ENCODE measurements at places on chromosomes 7 and 10.

DNA sequence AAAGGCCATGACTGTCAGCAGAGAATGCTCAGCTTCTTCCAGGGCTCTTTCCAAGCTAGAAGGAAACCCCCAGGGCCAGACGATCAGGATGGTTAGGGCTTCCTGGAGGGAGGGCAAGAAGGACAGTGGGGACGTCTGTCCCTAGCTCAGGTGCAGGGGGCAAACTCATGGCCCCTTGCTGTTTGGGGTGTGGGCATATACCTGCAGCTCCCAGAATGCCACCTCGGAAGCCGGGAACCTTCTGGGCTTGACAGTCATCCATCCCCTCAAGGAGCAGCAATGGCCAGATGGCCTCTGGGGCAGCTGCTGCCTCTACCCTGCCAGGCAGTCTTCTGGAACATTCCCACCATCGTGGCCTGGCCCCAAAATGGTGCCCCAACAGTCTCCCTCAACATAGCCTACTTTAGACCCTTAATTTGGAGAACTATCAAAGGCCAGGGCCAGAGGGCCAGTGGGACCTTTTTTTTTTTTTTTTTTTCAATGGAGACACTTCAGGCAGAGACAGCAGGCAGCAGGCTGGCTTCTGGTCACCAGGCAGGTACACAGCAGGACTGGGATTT is 40.2 kb upstream of the ZMIZ1 start:
- DNase-seq: no peak

DNA sequence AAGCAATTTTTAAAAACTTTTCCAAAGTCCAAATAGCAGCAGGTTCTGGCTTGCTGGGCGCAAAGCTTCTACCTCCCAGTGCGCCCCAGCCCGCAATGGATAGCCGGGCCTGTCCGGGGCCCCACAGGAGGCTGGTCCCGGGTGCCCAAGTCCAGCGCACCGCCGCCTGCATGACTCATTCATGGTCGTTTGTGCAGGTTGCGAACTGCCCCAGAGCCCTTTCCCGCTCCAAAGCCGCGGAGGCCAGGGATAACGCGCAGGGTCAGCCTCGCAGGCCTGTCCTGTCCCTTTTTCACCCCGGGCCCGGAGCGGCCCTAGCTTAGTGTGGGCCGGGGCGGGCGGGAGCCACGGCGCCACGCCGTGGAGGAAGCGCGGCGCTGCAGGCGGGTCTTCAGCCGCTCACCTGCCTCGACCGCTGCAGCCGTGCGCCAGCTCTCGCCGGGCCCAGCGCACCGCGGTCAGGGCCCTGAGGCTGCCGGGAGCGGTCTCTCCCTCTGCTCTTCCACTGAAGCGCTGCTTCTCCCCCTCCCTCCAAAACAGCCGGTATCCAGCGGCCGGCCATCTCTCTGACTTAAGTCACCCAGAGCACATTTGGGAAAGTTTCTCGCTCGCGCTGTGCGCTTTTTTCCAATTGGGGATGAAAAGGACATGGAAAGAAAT is 1.7 kb upstream of the EGR2 start:
- DNase-seq: peak; percentile 61

- DNase-seq: no peak
Measured at GRCh38 chr7:112646783-112647182, 143.4 kb downstream of the TMEM168 start.

GRCh38 chr7:91993976-91994375 is 53.3 kb downstream of the AKAP9 start:
- DNase-seq: no peak

GRCh38 chr7:139715194-139715815 is 62.5 kb downstream of the HIPK2 start:
- DNase-seq: no peak

GRCh38 chr7:51590746-51591145 is 274.1 kb upstream of the COBL start:
- no peak for DNase-seq

GRCh38 chr10:62688971-62689700 is 115.4 kb upstream of the ADO start:
- no peak for DNase-seq

DNA sequence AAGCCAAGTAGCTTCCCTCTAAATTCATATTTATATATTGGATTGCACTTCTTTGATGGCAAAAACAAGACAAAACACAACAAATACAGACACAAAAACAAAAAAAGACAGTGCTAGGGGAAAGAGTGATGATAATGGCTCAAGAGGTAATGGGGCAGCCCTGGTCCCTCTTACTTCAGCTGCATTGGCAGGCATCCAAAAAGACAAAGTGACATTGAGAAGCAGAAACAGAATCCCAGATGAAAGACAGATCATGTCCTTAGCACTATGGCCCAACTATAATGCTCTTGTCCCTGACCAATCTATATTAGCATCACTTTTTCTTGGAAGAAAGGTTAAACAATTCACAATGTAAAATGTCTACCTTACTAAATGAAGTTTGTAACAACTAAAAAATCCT is 76.2 kb downstream of the GPR85 start:
- no peak for DNase-seq

GRCh38 chr10:62373995-62374861 is at the start of gene ZNF365:
Gene ZNF365 (plus strand): TSS chr10:62374369. CDS start chr10:62376194, 1,825 bp downstream.
- peak; percentile 40 for DNase-seq

DNA sequence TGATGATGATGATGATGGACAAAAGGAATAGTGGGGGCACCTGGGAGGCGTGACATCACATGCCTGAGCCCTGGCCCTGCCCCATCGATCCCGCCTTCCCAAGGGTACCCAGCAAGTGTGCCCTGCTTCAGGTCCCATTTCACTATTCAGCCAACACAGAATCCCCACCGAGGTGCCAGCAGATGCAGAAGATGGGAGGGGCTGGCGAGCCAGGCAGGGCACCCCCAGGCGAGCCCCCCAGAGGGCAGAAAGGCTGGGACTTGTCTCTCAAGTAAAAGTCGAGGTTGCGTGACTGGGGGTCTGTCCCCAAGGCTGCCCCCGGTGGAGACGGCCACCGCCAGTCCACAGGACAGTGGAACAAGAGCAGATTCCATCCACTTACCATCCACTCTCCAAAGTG is 57.5 kb downstream of the INSIG1 start:
- no peak for DNase-seq

- DNase-seq: peak; percentile 53
Measured at GRCh38 chr10:22333167-22333974, 11.9 kb upstream of the SPAG6 start.

GRCh38 chr7:52297128-52297527 is 738.3 kb upstream of the POM121L12 start:
- no peak for DNase-seq

- no peak for DNase-seq
Measured at GRCh38 chr7:157498657-157499056, 161.9 kb downstream of the DNAJB6 start.

- DNase-seq: no peak
Measured at GRCh38 chr7:111112439-111112838, 21.5 kb downstream of the LRRN3 start.

DNA sequence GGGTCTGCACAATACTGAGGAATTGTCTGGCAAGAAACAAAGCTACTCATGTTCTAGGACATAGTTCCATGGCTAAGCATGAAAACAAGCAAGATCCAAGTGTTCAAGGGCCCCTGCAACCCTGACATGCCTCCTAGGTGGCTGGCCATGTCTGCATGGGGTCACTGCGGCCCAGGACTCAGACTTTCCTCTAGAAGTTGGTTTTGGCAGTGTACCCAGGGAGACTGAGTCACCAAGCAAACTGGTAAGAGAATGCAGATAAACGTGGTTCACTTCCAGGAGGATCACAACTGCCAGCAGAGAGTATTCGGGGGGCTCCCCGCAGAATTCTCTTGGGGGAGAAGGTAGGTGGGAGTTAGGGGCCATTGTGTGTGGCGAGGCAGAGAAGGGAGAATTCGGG is 7.4 kb upstream of the PFKFB3 start:
- no peak for DNase-seq

DNA sequence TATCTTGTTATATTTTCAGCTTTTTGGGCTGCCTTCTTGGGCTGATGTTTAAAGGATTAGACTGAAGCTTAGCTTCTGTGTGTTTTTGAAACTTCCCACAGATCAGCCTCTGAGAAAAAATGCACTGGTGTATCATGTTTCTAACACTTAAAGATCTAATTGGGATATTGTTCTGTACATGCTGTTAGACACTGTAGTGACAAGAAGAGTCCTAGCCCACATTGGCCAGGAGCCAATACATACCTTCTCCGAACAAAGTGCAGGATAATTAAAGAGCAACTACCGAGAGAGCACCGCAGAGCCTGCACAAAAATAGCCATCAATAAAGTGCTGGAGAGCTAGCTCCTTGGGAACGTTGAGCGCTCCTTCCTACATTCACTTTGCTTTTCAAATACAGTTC is 289.4 kb upstream of the SP8 start:
- no peak for DNase-seq

DNA sequence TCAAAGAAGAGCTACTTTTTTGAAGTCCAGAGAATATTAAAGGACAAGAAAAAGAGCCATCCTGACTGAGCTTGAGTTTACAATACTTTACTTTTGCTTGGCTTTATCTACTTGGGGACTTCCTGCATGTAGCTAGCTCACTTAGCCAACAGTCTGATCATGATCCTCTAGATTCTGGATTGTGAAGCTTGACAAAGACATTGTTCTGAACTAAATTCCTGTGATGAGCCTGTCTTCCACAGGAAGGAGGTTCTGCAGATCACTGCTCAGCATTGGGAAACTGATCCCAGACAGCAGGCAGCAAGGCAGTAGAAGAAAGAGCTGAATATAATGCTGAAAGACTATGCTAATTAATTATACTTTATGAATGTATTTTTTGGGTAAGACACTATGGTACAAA is 296.4 kb downstream of the DGKB start:
- DNase-seq: no peak

- DNase-seq: peak; percentile 31
Measured at GRCh38 chr7:114081606-114082425, 163.0 kb upstream of the PPP1R3A start.

DNA sequence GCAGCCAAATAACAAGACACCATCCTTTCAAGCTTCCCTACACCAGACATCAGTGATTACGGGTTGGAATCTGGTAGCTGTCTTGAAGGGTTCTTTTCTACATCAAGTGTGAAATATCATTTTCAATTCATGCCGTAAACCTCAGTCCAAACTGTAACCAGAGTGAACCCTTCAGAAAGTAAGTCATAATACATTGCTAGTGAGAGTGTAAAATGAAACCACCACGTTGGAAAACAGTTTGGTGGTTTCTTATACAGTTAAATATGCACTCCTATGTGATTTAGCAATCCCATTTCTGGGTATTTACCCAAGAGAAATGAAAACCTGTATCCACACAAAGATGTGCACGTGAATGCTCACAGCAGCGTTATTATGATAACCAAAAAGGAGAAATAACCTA is 25.6 kb upstream of the ZC3HAV1L start:
- DNase-seq: no peak

GRCh38 chr7:9498303-9498702 is 1064.9 kb downstream of the NXPH1 start:
- DNase-seq: no peak

DNA sequence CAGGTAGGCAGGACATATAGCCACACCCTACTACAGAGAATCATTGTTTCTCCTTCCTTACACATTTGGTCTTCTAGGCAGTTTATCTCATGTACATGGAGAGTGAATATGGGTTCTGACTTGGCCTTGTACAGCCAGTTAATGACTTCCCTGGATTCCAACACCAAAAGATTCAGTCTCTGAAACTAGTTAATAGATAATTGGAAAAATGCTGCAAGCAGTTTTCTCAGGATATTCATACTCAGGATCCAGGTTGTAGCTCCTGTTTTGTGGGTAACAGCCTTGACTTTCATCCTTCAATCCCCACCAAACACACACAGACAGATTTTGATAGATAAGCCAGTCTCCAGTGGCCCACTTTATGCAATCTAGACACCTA is 690.2 kb downstream of the NRG3 start:
- DNase-seq: no peak

- no peak for DNase-seq
Measured at GRCh38 chr10:25747084-25747483, 186.9 kb upstream of the MYO3A start.

GRCh38 chr7:151900986-151901621 is 24.2 kb upstream of the PRKAG2 start:
- no peak for DNase-seq

GRCh38 chr10:123157210-123157609 is 3.0 kb downstream of the BUB3 start:
- no peak for DNase-seq

- no peak for DNase-seq
Measured at GRCh38 chr7:105002-105401, 87.4 kb upstream of the FAM20C start.

DNA sequence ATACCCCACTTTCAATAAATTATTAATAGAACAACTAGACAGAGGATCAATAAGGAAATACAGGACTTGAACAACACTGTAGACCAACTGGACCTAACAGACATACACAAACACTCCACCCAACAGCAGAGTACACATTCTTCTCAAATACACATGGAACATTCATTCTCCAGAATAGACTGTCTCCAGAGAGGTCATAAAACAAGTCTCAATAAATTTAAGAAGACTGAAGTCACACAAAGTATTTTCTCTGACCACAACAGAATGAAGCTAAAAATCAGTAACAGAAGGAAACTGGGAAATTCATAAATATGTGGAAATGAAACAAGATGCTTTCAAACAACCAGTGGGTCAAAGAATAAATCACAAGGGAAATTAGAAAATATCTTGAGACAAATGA is 119.8 kb downstream of the SMURF1 start:
- DNase-seq: no peak

GRCh38 chr10:10589540-10590303 is 427.9 kb upstream of the CELF2 start:
- no peak for DNase-seq

Data from CD4-positive, alpha-beta T cell treated with Interleukin-2 at 100 ng/mL for 4 hours (primary cell).